ENCODE measurements at places on chromosomes 2 and 18.

DNA sequence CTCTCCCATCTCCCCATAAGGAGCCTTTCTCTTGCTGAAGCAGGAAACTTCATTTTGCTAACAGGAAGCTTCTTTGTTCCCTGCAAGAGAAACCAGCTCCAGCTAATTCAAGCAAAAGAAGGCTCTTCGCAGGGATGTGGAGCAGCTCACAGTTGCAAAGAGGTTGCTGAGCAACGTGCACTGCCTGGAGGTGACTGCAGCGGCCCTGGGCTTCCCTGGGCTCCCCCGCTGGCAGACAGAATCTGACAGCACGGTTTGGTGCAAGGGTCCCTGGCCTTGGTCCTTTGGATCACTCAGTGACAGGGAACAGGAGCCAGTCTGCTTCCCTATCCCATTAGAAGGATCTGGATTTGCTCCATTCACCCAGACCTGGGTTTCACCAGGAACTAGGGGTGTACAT, 25.8 kb downstream of the GPR55 start:
- H3K4me1 ChIP-seq = no peaks in the 10 kb centered on the region
- no peak overlapping the region for H3K4me3 ChIP-seq
- H3K36me3 ChIP-seq = no peaks in the 10 kb centered on the region
- DNase-seq = no peak

DNA sequence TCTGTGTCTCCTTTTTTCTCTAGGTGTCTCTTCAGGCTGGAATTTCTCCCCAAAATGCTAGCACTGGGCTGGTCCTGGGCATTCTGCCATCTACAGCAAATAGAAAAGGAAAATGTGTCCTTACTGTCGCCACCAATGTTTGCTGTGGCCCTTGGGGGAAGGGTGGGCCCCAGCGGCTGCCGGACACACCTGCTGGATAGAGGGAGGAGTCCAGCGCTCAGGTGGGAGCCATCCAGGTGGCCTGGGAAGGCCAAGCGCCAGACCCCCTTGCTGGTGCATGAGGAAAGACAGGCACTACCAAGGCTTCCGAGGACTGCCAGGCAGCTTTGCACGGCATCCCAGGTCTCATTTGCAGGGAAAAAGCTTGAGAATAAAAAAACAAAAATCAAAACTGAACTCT, 147.7 kb upstream of the GATA6 start:
- H3K27me3 ChIP-seq = no peaks in the 10 kb centered on the region
- no peaks in the 10 kb centered on the region for H3K36me3 ChIP-seq
- no peak overlapping the region for H3K4me3 ChIP-seq
- no peak overlapping the region for H3K27ac ChIP-seq
- no peak for DNase-seq

GRCh38 chr2:71668326-71669057, 215.1 kb downstream of the DYSF start:
- no peaks in the 10 kb centered on the region for H3K4me1 ChIP-seq
- no peaks in the 10 kb centered on the region for H3K27me3 ChIP-seq
- H3K4me3 ChIP-seq = no peak overlapping the region

GRCh38 chr2:200430017-200430416, 79.9 kb downstream of the KCTD18 start:
- peaks cover 3% of the 10 kb centered on the region for H3K4me1 ChIP-seq
- no peak overlapping the region for H3K4me3 ChIP-seq
- no peaks in the 10 kb centered on the region for H3K27me3 ChIP-seq
- peaks cover 6% of the 10 kb centered on the region for H3K36me3 ChIP-seq
- no peak for DNase-seq

- H3K27ac ChIP-seq = no peak overlapping the region
- H3K36me3 ChIP-seq = no peaks in the 10 kb centered on the region
- H3K4me3 ChIP-seq = no peak overlapping the region
- DNase-seq = no peak
Measured at GRCh38 chr2:196607073-196607472, 32.4 kb upstream of the CCDC150 start.

DNA sequence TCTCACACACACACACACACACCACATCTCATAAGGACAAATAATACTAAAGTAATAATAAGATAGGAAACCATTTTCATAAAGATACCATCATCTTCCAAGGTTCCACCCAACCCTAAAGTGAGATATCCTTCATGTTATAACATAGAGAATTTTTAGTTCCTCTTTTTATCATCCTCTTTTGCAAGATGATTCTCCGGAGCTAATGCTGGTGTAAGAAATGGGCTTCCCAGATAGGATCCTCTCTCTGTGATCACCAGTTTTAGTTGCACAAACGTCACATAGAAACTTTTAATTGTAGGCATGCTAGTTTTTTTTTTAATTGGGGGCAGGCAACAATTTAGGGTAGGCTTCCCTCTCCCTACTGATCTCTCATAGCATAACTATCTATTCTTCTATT, 49.6 kb downstream of the ARHGAP25 start:
- no peak overlapping the region for H3K27ac ChIP-seq
- H3K4me1 ChIP-seq = no peaks in the 10 kb centered on the region
- no peaks in the 10 kb centered on the region for H3K27me3 ChIP-seq
- H3K4me3 ChIP-seq = no peak overlapping the region

DNA sequence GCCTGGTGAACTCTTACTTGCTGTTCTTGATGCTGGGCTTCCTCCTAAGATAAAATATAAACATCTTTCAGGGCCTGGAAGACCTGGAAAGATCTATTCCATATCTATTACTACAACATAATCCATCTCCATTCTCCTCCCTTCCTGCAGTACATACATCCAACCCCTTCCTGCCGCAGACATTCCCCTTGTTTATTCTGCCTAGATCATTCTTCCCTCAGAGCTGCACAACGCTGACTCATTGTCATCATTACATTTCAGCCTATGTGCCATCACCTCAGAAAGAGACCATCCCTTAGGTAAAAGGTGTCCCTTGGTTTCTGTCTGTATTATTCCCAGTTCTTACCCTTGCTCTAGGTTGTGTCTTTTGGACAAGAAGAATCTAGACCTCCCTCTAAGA, 2.5 kb upstream of the CDH7 start:
- no peaks in the 10 kb centered on the region for H3K4me1 ChIP-seq
- H3K27ac ChIP-seq = no peak overlapping the region
- H3K36me3 ChIP-seq = no peaks in the 10 kb centered on the region
- DNase-seq = no peak
- peaks cover 3% of the 10 kb centered on the region for H3K27me3 ChIP-seq

- H3K4me3 ChIP-seq = no peak overlapping the region
- H3K4me1 ChIP-seq = no peaks in the 10 kb centered on the region
- no peaks in the 10 kb centered on the region for H3K27me3 ChIP-seq
- no peak for DNase-seq
Measured at GRCh38 chr2:62467100-62467474, 38.9 kb downstream of the TMEM17 start.

- H3K36me3 ChIP-seq = no peaks in the 10 kb centered on the region
- H3K4me1 ChIP-seq = no peaks in the 10 kb centered on the region
- DNase-seq = no peak
Measured at GRCh38 chr18:8816816-8817215, 111.5 kb downstream of the MTCL1 start.

GRCh38 chr2:18834341-18834740, 245.0 kb upstream of the NT5C1B start:
- H3K36me3 ChIP-seq = no peaks in the 10 kb centered on the region
- no peak overlapping the region for H3K4me3 ChIP-seq
- no peaks in the 10 kb centered on the region for H3K4me1 ChIP-seq
- DNase-seq = no peak
- no peaks in the 10 kb centered on the region for H3K27me3 ChIP-seq
- H3K27ac ChIP-seq = no peak overlapping the region

DNA sequence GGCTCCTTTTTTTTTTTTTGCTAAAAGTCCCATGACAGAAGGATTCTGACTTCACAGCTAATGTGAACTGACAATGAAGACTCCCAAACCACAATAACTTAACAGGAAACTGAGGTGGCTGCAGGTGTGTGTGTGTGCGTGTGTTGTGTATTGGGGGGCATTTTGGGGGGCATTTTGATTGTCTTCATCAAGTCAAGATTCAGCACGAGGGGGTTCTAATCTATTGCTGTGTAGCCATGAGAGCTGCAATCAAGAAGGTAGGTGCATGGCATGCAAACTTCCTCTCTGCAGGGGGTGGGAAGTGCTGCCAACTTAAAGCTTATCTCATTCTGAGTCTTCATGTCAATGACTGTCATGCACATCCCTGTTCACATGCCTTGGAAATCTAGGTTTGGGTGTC, 25.2 kb downstream of the SPRED2 start:
- no peaks in the 10 kb centered on the region for H3K27me3 ChIP-seq
- peaks cover 4% of the 10 kb centered on the region for H3K4me1 ChIP-seq
- H3K27ac ChIP-seq = no peak overlapping the region
- H3K36me3 ChIP-seq = no peaks in the 10 kb centered on the region
- no peak overlapping the region for H3K4me3 ChIP-seq
- no peak for DNase-seq
